ENCODE measurements at places on chromosomes 3 and 15.

- DNase-seq: no peak
Measured at GRCh38 chr3:107837895-107838612, 252.8 kb downstream of the CD47 start.

- no peak for DNase-seq
Measured at GRCh38 chr15:29818141-29818540, 4.1 kb downstream of the TJP1 start.

DNA sequence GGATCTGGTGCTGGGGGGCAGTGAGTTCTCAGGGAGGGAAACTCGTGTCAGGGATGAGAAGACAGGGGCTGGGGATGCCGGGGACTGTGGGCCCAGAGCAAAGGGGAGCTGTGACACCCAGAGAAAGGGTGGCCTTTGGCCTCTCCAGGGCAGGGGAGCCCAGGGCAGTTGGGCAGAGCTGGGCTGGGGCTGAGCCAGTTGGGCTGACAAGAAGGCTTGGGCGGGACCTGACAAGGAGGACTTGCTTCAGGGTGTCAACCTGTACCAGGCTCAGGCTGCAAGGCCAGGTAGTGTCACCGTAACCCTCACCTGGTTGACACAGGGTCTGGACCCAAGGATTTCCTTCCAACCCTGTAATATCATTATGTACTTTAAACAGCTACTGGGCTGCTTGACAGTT, 13.2 kb upstream of the ANPEP start:
- no peak for DNase-seq

DNA sequence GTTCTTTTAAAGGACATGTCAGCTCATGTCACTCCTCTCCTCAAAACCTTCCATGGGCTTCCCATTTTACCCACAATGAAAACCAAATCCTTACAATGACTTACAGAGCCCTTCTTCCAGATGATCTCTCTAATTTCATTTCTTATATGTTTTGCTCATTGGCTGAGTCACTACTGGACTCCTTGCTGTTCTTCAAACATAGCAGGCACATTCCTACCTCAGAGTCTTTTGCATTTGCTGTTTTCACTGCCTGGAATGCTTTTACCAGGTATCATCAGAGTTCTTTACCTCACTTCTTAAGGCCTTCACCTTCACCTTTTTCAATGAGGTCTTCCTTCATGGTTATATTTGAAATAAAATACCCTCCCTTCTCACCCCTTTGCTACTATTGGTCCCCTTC, 57.3 kb downstream of the NECTIN3 start:
- DNase-seq: no peak

GRCh38 chr3:40083066-40083465, 226.4 kb upstream of the EIF1B start:
- no peak for DNase-seq

- DNase-seq: no peak
Measured at GRCh38 chr3:44061961-44062360, 179.7 kb upstream of the TOPAZ1 start.

GRCh38 chr3:58704745-58705144, 38.2 kb upstream of the FAM3D start:
- no peak for DNase-seq

DNA sequence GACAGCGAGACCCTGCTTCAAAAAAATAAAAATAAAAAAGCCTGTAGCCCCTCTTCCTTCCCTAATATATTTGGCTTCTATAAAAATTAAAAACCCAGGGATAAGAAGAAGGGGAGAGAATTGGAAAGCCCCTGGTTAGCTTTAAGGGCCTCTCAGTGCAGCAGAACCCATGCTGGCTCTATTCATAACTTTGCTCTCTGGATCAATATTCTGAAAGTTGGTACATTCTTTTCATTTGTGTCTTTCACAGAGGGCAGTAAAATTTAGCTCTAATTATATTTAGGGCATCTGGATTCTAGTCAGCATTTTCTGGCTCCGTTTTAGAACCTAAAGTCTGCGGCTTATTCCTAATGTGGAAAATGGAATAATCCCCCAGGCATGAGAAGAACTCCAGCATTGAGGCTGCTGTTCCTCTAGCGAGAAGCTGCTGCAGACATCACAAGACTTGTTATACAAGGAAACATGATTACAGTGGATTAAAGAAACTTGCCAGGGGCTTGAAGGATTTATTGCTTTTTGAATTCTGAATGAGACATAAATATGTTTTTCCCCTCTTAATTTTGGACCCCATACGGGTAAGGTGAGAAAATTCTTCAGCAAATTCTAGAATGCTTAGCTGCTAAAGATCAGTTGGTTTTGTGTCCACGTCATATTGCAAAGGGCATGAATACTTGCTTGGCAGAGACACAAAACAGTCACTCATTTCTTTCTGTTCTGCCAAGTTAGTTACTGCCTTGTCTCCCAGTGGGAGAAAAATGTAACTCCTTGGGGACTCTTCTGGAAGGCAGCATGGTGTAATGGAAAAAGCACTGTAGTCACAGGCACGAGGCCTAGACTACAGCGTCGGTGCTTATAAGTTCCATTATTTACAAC, 177.7 kb downstream of the VGLL4 start:
- DNase-seq: no peak

GRCh38 chr15:88178631-88179030, 77.9 kb downstream of the NTRK3 start:
- DNase-seq: no peak

GRCh38 chr3:1987980-1988379, 110.7 kb upstream of the CNTN4 start:
- no peak for DNase-seq

DNA sequence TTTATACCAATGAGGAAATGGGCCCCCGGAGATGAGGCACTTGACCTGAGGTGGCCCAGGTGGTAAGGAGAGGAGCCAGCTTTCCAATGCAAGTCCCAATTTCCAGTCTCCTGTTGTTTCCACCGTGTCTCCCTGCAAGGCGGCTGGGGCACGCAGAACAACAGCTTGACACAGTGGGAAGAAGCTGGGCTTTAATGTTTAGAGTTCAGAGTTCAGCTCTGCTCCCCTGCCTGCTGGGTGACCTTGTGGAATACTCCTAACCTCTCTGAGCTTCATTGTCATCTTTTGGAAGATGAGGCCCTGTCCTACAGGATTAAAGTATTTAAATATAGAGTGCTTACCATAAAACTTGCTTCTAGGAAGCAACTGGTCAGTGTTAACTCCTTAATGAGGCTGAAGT, 80.3 kb downstream of the SMAD3 start:
- DNase-seq: no peak

DNA sequence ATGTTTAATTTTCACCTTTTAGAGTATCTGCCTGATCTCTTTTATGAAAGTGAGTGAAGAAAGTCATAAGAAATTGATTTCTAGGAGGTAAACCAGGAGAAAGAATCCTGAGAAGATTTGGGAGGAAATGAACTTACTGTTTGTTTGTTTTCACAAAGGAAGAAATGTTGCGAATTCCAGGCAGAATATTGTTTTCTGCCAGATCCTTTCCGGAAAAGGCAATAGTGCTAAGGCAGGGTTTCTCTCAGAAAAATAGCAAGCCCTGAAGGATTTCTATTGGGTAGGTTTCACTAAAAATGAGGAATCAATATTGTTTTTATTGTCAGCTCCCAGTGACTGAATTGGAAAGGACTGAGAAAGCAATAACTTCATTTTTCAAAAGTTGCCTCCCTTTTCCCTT, 85.7 kb upstream of the TGFBR2 start:
- no peak for DNase-seq

DNA sequence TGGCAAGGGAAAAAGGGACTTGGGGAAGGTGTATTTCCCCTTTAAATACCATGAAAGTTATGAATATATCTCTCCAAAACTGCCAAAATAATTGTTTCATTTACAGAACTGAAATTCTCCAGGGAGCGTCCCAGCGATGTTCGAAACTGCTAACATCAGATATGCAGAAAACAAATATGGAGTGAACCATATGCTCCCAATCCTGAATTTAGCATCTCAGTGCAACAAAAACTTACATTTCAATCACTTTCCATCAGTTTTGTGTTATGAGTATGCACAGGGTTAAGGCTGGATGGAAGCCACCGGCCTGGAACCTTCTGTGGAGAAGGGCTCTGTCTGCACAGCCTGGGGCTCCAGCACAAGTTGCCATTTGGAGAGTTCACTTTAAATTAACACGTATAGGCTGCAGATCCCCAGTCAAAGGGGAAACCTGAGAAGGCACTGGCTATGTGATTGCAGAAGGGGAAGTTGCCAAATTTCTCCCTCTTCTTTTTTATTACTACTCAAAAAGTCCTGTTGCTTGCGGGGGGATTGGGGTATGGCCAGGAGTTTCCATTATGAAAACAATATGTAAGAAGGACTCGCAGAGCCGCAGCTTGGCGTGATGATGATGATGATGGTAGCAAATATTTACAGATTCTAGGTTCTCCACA, 56.9 kb upstream of the FOXP1 start:
- DNase-seq: no peak

GRCh38 chr3:197520311-197521276, 35.2 kb downstream of the BDH1 start:
- DNase-seq: no peak

- DNase-seq: no peak
Measured at GRCh38 chr3:5181469-5182141, 5.9 kb upstream of the EDEM1 start.

GRCh38 chr3:111717601-111718000, 122.5 kb upstream of the ZBED2 start:
- DNase-seq: peak; percentile 43

- no peak for DNase-seq
Measured at GRCh38 chr3:137866933-137867332, 102.8 kb downstream of the SOX14 start.

DNA sequence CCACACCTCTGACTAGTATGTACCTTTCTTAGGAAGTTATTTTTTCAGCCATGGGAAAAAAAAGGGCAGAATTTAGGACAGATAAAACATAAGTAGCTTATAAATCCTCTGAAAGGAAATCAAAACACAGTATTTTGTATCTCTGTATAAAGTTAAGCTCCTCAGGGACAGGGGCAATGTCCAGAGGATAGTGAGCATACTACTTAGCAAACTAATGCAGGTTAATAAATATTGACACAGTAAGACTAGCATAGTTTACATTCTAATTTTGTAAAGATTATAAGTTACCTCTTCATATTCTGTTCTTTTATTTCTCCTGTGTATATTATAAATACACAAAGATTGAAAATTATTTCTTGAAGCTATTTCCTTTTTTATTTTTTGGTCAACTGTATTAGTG, 2.1 kb downstream of the UBE3A start:
- no peak for DNase-seq

GRCh38 chr15:76898102-76898501, 7.0 kb downstream of the SCAPER start:
- no peak for DNase-seq

DNA sequence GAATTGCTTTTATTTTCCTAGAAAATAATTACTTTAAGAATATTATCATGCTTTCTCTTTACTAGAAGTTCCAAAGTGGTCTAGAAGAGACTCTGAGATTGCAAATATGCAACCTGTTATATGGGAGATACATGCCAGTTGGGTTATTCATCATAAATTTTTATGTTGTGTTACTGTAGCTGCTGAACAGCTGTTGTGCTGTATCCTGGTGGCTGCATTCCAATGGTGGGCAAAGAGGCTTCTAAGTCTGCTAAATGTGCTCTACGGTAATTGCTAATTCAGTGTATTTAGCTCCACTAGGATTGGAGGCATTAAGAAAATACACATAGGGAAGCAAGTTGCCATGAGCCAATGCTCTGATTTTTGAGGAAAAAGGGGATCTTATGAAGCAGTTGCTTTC, 409.0 kb downstream of the TUSC7 start:
- DNase-seq: no peak

DNA sequence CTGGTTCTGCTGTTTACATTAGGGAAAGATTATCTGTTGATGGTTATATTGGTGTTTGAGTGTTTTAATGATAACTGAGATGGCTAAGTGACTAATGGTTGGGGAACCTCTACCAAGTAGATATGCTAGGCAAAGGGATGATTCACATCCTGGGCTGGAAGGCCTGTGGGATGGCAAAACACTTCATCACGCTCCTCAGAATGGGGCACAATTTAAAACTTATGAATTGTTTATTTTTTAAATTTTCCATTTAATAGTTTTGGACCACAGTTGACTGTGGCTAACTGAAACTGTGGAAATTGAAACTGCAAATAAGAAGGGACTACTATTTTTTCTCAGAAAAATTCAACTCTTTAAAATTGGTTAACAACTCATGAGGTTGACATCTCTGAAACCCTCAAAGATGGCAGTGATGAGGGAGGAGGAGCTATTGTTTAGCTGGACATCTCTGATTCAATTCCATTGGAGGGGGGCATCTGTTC, 100.5 kb upstream of the ZBED2 start:
- no peak for DNase-seq

DNA sequence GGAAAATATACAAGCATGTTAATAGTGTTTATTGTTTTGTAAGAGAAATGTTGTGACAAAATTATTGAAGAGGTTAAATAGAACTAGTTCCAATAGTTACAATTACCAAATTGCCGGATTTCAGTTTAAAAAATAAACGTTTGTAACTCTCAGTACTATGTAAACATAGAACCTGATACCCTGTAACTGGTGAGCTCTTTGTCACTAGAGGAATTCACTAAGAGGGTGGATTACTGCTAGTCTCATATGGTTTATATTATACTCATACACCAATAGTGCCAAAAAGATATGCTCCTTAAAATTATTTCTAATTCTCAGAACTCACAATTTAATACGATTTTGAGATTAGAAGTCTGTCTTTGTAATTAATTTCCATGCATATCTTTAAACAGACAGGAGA, 7.6 kb upstream of the GMNC start:
- DNase-seq: no peak

GRCh38 chr3:110664148-110664547, 407.5 kb upstream of the NECTIN3 start:
- DNase-seq: no peak

DNA sequence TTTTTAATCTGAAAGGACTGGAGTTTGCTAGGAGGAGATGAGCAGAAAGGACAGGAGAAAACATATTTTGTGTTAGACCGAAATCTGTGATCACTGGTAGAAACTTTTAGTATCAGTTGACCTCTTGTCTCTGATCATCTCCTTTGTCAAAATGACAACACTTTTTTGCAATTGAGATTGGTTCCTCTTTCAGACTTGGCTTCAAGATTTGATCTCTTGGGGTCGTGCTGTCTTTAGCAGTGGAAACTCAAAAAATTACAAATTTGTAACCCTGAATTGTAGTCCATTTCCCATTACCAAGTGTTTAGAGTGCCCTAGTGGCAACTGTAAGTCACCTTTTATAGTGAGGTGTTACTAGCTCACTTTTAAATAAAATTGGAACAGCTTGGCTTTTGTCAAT, 107.4 kb downstream of the KLHL25 start:
- DNase-seq: no peak

Data from stimulated activated CD8-positive, alpha-beta memory T cell treated with anti-CD3 and anti-CD28 coated beads, Interleukin-15, amount 100 ng/mL, for 1 hour (primary cell).